ENCODE measurements at places on chromosomes 1 and 21. TPM values are rescaled to one million over a fixed set of nuclear protein-coding genes. Genes with fewer than 3 reads are reported as not detected.

DNA sequence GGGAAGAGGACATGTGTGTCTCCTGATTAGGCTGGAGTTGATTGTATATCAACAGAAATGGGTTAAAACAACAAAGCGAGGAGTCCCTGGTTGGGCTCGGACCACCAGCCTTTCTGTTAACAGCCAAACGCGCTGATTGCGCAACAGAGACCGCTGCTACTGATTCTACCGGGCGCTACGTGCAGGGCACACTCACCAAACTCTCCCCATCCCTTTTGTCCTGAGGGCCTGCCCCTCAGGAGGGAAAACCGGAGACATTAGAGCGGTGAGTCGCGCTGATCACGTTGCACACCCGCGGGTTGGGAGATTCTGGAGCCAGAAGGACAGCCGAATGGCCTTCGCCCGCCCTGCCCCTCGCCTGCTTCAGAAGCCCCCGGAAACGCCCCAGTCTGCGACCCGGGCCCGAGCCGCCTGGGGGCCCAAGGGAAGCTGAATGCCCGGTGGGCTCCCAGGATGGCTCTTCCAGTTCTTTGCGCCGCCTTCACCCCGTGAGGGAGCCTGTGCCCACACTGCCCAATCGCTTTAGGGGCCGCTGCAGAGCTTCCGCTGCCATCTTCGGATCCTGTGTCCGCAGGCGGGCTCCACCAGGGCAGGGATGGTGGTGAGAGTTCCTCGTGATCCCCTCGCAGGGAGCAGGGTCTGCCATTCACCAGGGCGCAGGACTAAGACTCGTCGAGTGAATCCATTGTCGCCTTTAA is 165.4 kb upstream of the NBPF11 start:
- no peak for DNase-seq

GRCh38 chr1:210259561-210259960 is 27.0 kb downstream of the SERTAD4 start:
- no peak for DNase-seq

The FHL3 gene
- total RNA-seq, result 3.4 TPM

- no peak for DNase-seq
These were observed 472 bp downstream of the DTL start for GRCh38 chr1:212035835-212036605.

The CLCA1 gene
- not detected for total RNA-seq

- DNase-seq, result no peak
These were observed 247.4 kb downstream of the RHOU start for GRCh38 chr1:228982637-228983036.

- DNase-seq, result no peak
These were observed 13.5 kb upstream of the RNF186 start for GRCh38 chr1:19828546-19828945.

The PGLYRP3 gene
- total RNA-seq, result not detected

The ODR4 gene
- total RNA-seq, result 24.5 TPM

- no peak for DNase-seq
These were observed 8.7 kb upstream of the SFPQ start for GRCh38 chr1:35201631-35202030.

The AMY1C gene
- not detected for total RNA-seq

GRCh38 chr21:14706712-14707510 is 160.8 kb upstream of the SAMSN1 start:
- no peak for DNase-seq

GRCh38 chr1:20151906-20152598 is 12.9 kb downstream of the PLA2G2F start:
- DNase-seq, result peak; percentile 66

- no peak for DNase-seq
These were observed 11.6 kb upstream of the IER5 start for GRCh38 chr1:181076852-181077251.

DNA sequence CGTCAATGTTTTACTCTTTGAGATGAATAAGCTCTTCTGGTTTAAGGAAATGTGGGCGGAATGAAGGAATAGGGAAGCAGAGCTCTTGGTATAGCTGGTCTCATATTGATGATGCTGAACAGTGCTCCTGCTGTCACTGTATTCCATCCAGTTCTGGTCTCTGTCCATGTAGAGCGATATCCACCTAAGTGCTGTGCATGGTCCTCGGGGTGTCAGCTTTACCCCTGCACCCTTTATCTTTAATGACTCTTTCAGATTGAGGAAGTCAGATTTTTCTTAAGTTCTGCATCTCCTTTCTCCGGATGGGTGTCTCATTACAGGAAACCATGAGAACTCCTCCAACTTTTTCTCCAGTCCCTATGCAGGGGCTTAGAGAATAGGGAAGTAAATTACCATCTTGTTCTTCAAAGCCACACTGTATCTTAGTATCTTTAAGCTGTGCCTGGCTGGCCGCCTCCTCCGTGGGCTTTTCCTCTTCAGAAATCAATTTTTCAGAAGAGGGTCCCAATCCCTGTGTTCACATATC is 52.9 kb downstream of the PDE4B start:
- DNase-seq, result no peak

The SNX7 gene
- not detected for total RNA-seq

GRCh38 chr1:172472495-172472894 is 28.6 kb upstream of the PIGC start:
- no peak for DNase-seq

DNA sequence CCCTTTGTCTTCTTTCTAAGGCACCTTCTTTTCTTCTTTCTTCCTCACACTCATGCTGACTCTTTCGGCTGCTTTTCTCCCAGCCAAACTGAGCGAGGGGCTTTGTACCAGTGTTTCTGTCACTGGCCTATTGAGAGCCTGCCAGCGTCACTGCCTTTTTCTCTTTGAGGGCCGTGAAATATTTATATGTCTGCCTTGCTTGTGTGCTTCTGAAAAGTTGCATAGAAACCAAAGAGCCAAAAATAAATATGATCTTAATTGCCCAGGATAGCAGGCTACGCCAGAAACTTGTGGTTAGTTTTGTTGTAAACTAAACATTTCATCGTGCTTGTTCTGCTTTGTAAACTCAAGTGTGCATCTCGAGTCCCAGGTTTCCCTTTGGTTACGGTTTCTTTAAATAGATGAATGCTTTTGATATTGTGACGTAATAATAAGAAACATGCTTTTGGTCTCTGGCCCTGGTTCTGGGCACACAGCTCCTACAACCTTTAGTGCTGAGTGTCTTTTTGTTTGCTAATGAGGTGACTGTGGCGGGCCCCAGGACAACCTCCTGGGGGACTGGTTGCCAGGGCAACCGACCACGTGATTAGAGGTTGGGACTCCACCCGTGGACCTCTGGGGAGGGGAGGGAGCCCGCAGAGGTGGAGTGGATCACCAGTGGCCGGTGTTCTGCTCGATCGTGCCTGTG is 10.8 kb downstream of the SLC37A1 start:
- no peak for DNase-seq

- no peak for DNase-seq
These were observed 2.2 kb downstream of the SOX13 start for GRCh38 chr1:204075139-204075521.

GRCh38 chr1:217190359-217190758 is 440.5 kb downstream of the GPATCH2 start:
- no peak for DNase-seq

DNA sequence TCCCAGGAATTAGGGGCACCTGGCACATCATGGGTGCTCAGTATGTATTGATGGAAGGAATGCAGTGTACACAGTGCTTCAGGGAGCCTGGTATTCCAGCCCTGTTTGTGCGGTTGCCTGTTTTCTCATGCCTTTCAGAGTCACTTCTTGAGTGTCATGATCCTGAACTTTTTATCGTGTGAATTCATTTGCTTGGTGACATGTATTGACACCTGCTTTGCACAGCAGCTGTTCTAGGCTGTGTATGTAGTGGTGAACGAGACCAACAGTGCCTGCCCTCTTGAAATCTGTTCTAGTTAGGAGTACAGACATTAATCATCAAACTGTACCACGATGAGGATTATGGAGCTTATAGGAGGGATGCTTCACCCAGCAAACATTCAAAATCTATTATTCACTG is 6.1 kb downstream of the HTR6 start:
- no peak for DNase-seq

The CFAP45 gene
- total RNA-seq, result 8.4 TPM

The PADI1 gene
- total RNA-seq, result not detected

The CRYBG2 gene
- 1.4 TPM for total RNA-seq

- DNase-seq, result no peak
These were observed 18.3 kb downstream of the ACKR1 start for GRCh38 chr1:159223004-159223403.

GRCh38 chr1:3393987-3394920 is 60.2 kb upstream of the ARHGEF16 start:
- no peak for DNase-seq

DNA sequence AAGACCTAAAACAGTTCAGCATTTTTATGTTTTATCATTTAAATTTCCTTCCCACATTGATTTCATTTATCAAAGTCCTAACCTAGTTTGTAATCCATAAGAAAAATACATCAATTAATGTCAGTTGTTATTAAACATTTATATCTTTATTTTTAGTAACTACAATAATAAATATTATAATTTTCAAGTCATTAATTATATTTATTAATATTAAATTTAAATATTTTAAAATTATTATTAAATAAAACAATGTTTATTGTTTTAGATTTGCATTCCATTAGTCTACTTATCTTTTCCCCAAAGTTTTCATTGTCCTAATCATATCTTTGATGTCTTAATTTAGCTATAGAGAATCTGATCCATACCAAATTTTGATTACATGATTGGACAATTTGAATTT is 368.9 kb downstream of the PLA2G4A start:
- no peak for DNase-seq

DNA sequence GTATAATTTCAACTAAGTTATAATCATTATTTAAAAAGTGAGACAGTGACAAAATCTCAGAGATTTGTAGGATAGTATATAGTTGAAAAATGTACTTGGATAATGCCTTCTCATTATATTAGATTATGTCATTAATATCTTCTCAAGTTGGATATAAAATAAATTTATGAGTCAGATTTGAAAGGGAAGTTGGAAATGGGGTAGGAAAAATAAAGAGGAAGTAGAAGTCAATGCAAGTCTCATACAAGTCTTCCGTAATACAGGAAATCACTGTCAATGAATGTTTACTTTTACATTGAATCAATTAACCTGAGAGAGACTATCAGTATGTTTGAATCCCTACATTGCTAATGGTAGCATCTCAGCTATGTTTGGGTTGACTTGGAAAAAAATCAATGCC is 16.2 kb upstream of the RNPC3 start:
- no peak for DNase-seq

- DNase-seq, result no peak
These were observed 1.7 kb downstream of the ALDH9A1 start for GRCh38 chr1:165696625-165697100.

The AMY2B gene
- total RNA-seq, result 31.5 TPM

GRCh38 chr1:29808141-29808995 is 572.0 kb downstream of the PTPRU start:
- DNase-seq, result no peak

The CD1E gene
- total RNA-seq, result not detected

DNA sequence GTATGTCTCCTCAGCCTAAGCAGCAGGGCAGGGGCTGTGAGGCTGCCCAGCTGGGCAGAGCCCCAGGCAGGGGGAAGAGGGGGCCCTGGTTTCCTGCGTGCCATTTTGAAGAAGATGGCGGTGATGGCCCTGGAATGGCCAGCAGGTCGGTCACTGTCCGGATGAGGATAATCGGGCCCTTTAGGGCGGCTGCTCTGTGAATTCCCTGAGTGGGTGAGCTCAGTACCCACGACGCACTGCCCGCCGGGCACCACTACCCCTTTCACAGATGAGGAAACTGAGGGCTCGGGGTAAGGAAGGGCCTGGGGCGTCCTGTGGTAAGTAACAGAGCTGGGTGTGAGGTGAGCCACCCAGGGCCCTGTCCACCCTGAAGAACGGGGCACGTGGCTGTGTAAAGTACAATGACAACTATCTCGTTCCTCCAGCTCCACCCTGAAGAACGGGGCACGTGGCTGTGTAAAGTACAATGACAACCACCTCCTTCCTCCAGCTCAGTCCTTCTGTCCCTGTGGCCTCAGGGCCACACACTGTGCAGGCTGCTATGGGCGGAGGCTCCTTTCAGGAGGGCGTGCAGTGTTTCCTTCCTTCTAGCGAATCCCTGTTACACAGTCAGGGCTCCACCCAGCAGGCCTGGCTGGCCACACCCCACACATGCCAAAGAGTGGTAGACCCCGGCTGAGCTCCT is 23.2 kb downstream of the ITGB2 start:
- DNase-seq, result no peak

The VAV3 gene
- 5.6 TPM for total RNA-seq

DNA sequence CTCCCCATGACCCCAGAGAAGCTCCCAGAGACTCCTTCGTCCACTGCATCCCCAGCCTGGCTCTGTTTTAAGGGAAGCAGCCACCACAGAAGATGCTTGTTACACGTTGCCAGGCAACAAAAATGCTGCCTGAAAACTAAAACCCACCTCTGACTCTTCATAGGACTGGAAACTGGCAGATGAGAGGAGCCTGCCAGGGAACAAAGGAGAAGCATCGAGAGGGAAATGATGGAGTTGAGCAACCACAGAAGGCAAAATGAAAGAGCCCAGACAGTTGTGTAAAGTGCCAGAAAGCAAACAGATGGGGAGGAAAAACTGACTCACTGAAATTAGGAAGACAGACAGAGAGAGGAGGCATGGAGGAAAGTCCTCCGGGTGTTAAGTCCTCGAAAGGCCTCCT is 118.4 kb downstream of the KCNN3 start:
- DNase-seq, result no peak

DNA sequence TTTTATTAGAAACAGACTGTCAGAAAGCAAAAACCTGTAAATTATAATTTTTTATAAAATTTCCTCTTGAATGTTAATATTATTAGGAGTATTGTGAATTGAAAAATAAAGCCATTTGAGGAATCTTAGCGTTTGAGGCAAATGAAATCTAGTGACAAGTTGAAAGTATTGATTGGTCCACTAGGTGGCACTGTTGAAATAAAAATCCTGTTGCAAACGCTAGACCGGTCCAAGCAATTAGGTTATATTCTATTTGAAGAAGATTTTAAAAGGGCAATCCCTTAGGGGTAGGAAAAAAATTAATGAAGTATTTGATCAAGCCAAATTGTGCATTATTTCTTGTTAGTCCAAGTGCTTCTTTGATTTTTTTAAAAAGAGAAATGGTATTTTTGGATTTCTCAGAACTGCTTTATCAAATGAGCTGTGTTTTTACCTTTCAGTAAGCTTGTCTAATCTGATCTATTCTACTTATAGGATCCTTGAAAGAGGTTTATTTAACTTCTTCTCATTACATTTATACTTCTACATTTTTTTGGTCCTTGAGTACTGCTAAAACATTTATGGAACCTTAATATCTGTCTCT is 57.7 kb downstream of the ATG4C start:
- no peak for DNase-seq

The LCE2A gene
- total RNA-seq, result not detected

The TTLL10 gene
- 0.59 TPM for total RNA-seq

- no peak for DNase-seq
These were observed 92.1 kb downstream of the OMA1 start for GRCh38 chr1:58454385-58454784.

DNA sequence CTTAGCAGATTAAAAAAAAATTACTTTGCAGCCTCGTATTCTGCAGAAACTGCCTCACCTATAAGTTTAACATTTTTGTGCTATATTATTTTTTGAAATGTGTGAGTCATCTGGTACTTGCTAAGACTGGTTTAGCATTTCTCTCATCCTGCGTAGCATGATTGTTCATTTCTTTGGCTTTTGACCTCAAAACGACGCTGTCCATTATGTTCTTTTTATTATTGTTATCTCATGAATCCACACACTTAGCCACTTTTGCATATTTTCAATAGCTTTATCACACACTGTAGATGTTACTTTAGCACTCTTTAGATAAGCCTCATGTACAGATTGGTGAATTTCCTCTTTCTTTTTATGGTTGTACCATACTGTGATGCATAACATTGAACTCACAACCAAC is 1004.9 kb upstream of the NCAM2 start:
- DNase-seq, result no peak

The PCP4L1 gene
- total RNA-seq, result not detected

The RHOU gene
- total RNA-seq, result 1.2 TPM

Data from CD4-positive, alpha-beta T cell (primary cell).